Fibroblast of gingiva (primary cell): ENCODE measurements at places on chromosomes 5 and 9.
A peak's percentile ranks its signal among the peaks of the same experiment; 100 is the strongest.

DNA sequence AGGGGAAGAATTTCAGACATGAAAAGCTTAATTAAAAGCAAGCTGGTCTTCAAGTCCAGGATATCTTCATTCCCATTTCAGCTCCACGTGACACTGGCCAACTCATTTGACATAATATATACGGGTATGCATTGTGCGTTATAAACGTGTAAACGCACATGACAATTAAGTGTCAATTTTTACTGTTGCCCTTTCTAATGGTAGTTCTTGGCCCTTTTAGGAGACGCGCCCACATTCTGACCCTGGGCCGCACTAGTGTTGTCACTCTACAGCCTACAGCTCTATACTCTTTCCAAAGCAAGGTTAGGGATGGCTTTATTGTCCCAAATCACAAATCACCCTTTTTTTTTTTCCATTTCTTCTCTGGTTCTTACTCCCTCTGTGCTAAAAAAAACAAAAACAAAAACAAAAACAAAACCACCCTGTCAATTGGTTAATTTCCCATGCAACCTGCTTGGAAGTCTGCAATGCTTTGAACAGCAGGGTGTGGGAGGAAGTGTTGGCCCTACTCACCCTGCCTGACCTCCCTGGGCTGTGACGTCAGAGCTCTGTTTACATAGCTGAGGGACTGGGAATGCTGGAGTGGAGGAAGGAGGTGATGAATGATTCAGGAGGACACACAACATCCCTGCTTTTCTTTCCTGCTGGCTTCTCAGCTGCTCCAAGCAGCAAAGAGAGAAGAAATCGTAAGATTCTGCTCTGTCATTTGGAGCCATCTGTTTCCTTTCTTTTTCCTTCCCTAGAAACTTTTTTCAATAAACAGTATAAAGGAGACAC, 19.3 kb downstream of the RFK start:
- peak; percentile 72 for DNase-seq

GRCh38 chr9:2053883-2054845, 39.0 kb downstream of the SMARCA2 start:
- peak; percentile 90 for DNase-seq

DNA sequence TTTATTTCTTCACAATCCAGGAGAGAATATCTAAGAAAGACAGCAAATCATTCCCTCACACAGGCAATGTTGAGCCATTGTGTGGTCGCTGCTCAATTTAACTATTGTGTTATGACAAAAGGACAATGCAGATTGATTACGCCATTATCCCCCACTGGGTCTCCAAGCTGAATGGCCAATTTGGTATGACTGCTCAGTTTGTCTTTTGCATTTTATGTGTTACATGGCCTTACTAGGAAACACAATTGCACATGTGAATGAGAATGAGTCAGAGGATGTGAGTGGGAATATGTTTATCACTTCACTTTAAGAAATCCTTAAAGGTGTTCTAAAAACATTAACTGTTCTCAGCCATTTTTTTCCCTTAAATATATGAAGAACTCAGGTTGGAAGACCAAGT, 108.3 kb downstream of the FAM174A start:
- no peak for DNase-seq

DNA sequence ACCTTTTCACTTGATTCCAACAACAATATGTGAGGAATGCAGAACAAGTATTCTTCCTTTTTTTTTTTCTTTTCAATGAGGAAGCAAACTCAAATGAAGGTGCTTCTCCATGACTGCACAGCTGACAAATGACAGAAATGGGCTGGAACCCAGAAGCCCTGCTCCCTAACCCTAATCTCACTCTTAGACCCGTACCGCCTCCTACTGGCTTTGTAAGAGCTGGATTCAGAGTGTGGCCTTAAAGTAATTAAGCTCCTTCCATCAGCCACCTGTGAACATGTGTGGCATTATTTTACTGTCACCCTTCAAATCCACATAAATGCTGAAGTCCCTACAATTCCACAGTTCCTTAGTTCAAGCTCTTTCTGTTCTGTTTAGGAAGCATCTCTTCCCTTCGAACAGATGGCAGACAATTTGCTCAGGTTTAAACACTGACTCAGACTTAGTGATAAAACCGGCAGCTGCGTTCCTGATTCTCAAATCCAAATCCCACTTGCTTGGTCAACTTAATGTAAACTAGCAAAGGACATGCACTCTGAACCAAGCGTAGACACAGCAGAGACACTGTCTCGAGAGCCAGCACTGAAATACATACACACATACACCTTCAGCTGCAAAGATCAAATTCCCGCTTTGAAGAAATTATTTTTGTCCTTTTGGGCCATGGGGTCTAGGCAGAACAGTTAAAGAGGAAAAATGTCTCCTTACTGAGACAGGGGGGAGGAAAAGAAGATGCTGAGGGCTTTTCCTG, 316.7 kb upstream of the TLE4 start:
- no peak for DNase-seq
